ENCODE measurements at places on chromosomes 2 and 18.

GRCh38 chr2:72165792-72166191 lies 18.1 kb upstream of the CYP26B1 start:
- DNase-seq: no peak

DNA sequence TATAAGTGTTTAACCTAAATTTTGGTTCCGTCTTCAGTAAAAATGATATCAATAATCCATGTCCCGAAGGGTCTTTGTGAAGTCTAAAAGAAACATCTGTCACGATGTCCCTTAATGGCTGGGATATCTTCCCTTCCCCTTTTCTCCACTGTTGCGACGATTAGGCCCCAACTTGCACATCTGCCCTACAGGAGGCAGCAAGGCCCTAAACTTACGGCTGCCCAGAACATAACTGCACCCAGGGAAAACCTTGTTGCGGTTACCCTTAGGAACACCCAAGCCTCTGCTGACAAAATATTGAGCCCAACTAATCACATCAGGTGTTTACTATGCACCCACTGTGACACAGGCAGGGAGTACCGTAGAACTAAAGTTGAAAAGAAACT lies 1.3 kb upstream of the SMAD2 start:
- no peak for DNase-seq

GRCh38 chr2:56244911-56245530 lies 61.2 kb downstream of the CCDC85A start:
- DNase-seq: no peak

DNA sequence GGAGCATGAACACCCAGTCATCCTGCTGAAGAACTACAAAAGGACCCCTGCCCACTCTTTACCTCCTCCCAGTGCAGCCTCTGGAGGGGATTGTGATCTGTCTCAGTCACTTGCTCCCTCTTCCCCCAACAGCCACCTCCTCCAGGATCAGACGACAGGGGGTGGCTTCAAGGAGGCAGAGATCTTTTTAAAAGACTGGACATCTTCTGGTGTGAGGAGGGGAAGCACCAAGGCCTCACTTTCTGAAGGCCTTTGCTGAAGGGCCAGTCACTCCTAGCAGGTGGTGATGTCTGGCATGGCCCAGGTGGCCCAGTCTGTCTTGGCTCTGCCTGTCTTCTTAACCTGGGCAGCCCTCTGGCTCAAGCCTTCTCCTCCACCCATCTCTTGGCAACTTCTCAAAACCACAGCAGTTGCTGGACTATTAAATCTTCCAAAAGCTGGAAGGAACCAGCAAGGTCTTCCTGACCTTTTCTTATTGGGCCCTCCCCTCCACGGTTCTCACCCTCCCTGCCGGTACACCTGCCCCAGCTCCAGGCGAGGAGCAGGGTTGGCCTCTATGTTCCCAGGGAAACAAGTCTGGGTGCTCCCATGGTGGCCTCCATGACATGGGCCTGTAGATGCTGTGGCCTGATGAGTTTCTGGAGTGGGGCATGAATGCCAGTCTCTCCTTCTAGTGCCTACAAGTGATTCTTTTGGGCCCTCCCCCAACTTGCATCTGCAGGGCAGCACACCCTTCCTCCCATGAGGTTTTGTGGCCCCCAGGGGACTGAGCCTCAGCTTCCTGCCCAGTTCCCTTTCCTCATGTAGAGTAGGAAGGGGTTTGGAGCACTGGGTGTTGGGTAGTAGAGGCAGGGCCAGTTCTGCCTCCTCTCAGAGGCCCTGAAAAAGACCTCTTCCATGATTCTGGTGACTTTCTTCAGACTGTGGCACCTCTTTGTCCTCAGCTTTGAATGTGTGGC lies 5.0 kb upstream of the ATP6V1B1 start:
- no peak for DNase-seq

- DNase-seq: no peak
Observed at GRCh38 chr2:173249661-173250641, 104.7 kb upstream of the CDCA7 start.

GRCh38 chr2:185522472-185522871 lies 216.1 kb upstream of the FSIP2 start:
- DNase-seq: no peak

DNA sequence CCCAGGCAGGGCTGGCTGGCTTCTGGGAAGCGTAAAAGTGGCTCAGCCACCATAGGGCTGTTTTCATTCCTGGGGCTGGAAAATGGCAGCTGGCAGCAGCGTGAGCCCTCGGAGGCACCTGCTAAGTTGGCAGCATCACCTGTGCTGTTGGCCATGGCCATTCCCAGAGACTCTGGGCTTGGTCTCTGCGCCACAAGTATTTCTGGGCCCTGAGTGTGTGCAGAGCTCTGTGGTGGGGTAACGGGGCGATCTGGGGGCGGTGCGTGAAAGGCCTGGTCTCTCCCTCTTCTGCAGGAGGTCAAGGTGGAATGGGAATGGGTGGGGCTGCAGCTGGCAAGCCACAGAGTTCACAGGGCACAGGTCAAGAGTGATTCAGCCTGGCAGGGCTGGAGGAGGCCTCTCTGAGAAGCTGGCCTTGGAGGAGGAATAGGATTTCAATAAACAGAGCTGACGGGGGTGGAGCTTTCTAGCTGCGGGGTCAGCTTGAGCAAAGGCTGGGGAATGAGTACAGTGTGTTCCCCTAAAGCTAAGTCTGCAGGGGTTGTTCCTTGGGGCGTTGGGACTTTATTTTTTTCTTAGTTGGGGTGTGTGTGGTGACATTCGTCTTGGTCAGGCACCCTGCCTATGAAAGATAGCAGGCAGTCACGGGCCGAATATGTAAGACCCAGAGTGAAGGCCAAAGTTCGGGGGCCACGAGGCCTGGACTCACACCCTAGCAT lies 10.3 kb upstream of the NTSR2 start:
- DNase-seq: no peak

- DNase-seq: no peak
Observed at GRCh38 chr2:55153584-55154299, 78.4 kb downstream of the CLHC1 start.

GRCh38 chr18:31424383-31424988 lies 23.1 kb upstream of the DSG3 start:
- DNase-seq: no peak

- DNase-seq: no peak
Observed at GRCh38 chr2:52314231-52314630, 1282.3 kb upstream of the NRXN1 start.

- no peak for DNase-seq
Observed at GRCh38 chr2:172091000-172091641, 5.8 kb downstream of the DLX1 start.

GRCh38 chr18:12839057-12839525 lies 44.9 kb downstream of the PTPN2 start:
- no peak for DNase-seq

DNA sequence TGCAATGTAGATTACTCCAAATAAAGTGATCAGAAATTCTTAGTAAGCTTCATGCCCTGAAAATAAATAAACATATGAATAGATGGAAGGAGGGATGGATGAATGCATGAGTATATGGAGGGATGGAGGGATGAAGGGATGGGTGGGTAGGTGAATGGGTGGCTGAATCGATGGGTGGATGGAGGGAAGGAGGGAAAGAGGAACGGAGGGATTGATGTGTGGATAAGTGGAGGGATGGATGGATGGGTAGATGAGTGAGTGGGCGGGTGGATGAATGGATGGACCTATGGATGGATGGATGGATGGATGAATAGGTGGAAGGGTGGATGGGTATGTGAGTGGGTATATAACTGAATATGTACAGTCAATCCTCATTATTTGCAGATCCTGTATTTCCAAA lies 276.7 kb upstream of the ACVR2A start:
- DNase-seq: no peak

- DNase-seq: no peak
Observed at GRCh38 chr2:156708051-156708450, 271.9 kb downstream of the GPD2 start.

- no peak for DNase-seq
Observed at GRCh38 chr2:212451786-212452231, 86.8 kb downstream of the ERBB4 start.

DNA sequence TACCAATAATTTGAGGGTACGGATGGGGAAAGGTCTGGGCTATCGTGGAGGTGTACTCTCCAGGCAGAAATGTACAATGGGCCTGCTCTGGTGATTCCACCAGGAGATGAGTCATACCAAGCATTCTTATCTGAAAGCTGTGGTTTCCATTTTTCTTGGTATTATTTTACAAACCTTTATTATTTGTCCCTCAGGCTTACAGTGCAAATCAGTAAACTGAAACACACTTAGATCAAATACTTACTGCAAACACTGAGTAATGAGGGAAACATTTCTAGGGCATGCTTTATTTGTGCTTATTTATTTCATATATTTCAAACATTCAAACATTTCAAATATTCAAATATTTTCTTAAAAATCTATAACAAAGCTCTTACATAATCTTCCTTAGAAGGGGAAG lies 319.8 kb downstream of the RND3 start:
- no peak for DNase-seq

- peak; percentile 54 for DNase-seq
Observed at GRCh38 chr2:160406591-160407392, 86.8 kb downstream of the RBMS1 start.

DNA sequence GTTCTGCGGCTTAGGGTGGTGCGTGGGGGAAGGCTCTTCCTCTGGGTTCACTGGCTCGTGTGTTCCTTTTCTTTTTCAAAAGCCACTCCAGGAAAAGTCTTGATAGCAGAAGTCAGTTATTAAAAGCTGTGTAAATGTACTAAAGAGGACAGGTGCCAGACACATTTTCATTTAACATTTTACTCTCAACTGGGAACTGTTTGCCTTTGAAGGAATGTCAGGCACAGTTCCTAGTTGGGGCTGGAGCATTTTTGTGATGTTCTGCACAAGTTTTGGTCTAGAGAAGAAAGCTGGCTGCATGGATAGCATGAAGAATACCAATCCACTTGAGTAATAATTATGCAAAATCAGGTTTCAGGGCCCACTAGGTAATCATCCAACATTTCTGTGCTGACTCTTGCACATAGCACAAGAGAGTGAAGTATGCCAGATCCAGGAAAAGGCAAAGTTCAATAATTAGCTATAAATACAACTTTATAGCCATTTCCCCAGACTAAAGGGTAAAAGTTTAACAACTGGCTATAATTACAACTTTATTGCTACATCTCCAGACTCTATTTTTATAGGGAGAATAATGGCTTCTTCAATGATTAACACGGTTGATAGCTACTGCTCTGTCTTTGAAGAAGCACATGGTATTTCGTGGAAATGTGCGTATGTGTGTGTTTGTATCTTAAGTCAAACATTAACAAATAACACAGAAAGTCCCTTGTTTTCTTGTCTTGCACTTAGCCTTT lies 16.2 kb downstream of the SCYGR8 start:
- DNase-seq: no peak

GRCh38 chr2:8870441-8870840 lies 33.0 kb upstream of the KIDINS220 start:
- DNase-seq: no peak

- no peak for DNase-seq
Observed at GRCh38 chr2:239936838-239937581, 88.1 kb downstream of the NDUFA10 start.

GRCh38 chr2:34037157-34037556 lies 438.1 kb upstream of the FAM98A start:
- DNase-seq: no peak

- no peak for DNase-seq
Observed at GRCh38 chr2:116754381-116755101, 1060.0 kb upstream of the DDX18 start.

GRCh38 chr2:199659207-199659606 lies 191.8 kb downstream of the FTCDNL1 start:
- DNase-seq: no peak

DNA sequence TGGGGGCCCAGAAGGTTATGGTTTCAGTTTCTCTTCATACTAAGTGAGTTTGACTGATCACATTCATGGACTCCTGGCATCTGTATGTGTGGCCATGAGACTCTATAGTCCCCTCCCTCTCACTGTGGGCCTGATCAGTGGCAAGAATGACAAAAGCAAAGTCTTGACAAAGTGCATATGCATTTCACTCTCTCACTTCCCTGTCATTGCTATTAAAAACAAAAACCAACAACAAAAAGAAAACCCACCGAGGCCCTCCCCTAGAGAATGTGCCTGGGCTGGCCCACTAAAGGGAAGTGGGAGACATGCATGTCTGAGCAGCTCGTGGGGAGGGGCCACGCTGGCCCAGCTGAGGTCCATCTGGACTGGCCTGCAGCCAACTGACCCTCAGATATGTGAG lies 600.1 kb upstream of the RAB6C start:
- DNase-seq: no peak

DNA sequence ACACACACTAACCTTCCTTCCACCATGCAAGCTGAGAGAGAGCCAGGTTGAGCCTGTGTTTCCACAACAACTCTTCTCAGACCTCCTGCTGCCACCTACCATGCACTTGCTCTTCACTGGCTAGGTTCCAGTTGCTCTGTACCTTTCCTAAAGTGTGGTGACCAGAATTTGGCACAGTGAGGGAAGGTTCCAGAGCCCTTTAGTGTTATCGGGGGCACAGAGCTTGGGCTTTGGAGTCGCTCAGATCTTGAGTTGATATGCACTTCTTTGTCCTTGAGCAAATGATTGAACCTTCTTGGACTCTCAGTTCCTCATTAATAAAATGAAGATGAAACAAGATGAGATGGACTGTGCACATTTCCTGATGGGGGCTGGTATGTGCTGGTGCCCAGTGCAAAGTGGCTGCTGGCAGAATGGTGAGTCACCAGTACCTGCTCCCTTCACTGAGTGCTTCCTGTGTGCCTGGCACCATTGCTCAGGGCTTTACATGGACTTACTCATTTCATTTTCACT lies 47.1 kb downstream of the NEDD4L start:
- DNase-seq: no peak

- no peak for DNase-seq
Observed at GRCh38 chr2:51256736-51257135, 224.8 kb upstream of the NRXN1 start.

GRCh38 chr2:105744909-105745853 lies at the start of gene NCK2:
TSS of gene NCK2 (plus strand) at chr2:105744912. CDS start at chr2:105855064, 110,152 bp downstream.
- DNase-seq: no peak

- DNase-seq: no peak
Observed at GRCh38 chr2:101486258-101486701, 11.4 kb upstream of the RFX8 start.

DNA sequence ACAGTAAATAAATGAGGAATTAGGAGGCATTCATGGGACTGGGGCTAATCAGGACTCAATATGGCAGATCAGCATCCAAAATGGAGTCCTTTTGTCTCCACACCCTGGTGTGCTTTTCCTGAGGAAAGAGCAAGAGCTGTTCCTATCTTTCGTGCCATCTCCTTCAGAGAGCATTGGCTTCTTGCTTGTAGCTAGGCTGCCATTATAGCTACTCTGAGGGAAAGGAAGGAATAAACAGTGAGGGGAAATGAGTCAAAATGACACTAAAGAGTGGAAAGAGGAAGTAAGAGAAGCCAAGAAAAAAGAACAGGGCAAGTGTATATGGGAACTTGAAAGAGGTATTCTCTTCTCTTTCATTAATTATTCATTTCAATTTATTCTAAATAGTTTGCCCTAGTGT lies 8.4 kb upstream of the NMI start:
- DNase-seq: no peak

- no peak for DNase-seq
Observed at GRCh38 chr2:96737831-96738230, 2.0 kb downstream of the LMAN2L start.

DNA sequence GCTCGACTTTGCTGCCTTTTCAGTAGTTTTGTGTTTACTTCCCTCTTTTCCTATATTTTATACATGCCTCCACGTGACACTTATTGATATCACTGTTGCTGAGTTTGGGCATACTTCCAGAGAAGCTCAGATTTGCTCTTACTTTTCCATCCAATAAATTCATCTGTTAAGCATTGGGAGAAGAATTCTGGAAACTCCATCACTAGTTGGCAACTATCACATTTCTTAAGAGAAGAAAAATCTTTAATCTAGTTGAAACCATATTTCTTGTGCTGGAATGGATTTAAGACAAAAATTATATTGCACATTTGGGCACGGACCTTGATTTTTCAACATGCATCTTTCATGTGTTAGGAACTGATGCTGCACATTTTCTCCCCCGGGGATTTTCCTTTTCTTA lies 52.6 kb upstream of the CPO start:
- DNase-seq: no peak
